ENCODE measurements at places on chromosomes 11 and 22.
A peak's percentile ranks its signal among the peaks of the same experiment; 100 is the strongest.

DNA sequence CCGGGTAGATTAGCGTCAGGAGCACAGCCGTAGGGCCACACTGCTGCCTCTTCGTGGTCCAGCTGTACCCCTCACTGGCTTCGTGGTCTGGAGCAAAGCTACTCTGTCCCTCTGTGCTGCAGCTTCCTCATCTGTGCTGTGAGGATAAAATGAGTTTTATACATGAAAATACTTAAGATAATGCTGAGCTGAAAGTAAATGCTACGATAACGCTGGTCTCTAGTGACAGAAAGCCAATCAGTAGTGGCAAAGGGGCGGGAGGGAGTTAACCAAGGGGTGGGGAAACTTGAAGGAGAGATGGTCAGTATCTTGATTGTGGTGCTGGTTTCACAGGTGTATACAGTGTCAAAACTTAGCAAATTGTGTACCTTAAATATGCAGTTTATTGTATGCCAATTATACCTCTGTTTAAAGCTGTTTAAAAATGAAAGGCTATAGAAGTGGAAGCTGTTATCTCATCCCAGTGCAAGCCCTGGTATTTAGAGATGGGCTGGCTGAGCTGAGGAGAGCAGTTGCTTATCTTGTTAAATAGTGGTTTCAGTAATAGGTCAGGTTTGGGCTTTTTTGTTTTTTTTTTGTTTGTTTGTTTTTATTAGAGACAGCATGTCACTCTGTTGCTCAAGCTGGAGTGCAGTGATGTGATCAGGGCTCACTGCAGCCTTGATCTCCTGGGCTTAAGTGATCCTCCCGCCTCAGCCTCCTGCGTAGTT is 36.7 kb downstream of the ACO2 start:
- no peak overlapping the region for H3K27ac ChIP-seq
- no peaks in the 10 kb centered on the region for H3K4me1 ChIP-seq
- no peaks in the 10 kb centered on the region for H3K27me3 ChIP-seq
- 0 out of 2 replicates have a peak, but pooled peaks cover 8% of the 10 kb centered on the region for H3K36me3 ChIP-seq
- H3K4me3 ChIP-seq, result no peak overlapping the region
- no peak for DNase-seq

GRCh38 chr11:114438303-114438702 is 964 bp upstream of the REXO2 start:
- no peaks in the 10 kb centered on the region for H3K27me3 ChIP-seq
- H3K4me3 ChIP-seq, result peak overlapping the region; percentile 80
- peaks cover 33% of the 10 kb centered on the region for H3K4me1 ChIP-seq
- peaks cover 15% of the 10 kb centered on the region for H3K36me3 ChIP-seq
- peak; percentile 92 for DNase-seq
- peak overlapping the region; percentile 83 for H3K27ac ChIP-seq

DNA sequence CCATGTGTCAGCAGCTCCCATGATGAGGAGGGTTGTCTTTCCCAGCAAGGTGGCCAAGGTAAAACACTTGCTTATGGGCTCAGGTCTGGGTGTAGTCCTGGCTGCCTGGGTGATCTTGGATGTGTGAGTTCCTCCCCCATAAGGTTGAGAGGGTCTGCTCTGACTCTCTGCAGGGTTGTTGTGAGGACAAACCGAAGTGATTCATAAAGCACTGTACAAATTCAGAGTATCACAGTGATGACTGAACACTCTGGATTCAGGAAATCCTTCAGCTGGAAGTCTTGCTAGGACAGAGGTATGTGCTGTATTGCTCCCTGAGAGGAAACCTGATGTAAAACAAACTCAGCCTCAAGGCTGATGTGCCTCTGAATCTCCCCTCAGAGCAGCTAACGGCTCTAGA is 220.9 kb upstream of the PITPNB start:
- no peaks in the 10 kb centered on the region for H3K36me3 ChIP-seq
- H3K4me3 ChIP-seq, result no peak overlapping the region
- H3K27me3 ChIP-seq, result no peaks in the 10 kb centered on the region
- H3K4me1 ChIP-seq, result 0 out of 2 replicates have a peak, but pooled peaks cover 4% of the 10 kb centered on the region

DNA sequence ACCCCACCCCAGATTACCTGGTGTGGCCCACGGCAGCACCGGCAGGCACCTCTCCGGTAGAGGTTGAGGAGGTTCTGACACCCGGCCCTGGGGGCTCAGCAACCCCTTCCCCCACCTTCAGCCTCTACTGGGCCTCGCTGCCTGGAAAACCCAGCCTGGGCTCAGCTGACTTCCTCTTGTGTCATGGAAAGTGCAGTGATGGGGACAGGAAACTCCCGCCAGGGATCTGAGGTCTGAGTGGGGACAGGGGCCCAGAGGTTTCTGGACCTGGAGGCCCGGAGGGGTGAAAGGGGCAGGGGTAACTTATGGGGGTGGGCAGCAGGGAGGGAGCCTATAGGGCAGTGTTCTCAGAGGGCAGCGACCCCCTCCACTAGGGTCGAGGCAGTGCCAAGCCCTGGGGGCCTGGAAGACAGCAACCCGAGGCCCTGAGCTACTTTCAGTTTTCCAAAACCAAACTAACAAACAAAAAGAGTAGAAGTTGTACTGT is 10.0 kb upstream of the CD5 start:
- no peaks in the 10 kb centered on the region for H3K36me3 ChIP-seq
- DNase-seq, result no peak
- H3K4me3 ChIP-seq, result no peak overlapping the region
- no peaks in the 10 kb centered on the region for H3K27me3 ChIP-seq
- H3K27ac ChIP-seq, result no peak overlapping the region

- H3K4me1 ChIP-seq, result peaks cover 74% of the 10 kb centered on the region
- no peaks in the 10 kb centered on the region for H3K27me3 ChIP-seq
- H3K36me3 ChIP-seq, result no peaks in the 10 kb centered on the region
- H3K4me3 ChIP-seq, result no peak overlapping the region
Measured at GRCh38 chr11:69439127-69439526, 42.3 kb upstream of the LINC01488 start.

- no peaks in the 10 kb centered on the region for H3K27me3 ChIP-seq
- no peaks in the 10 kb centered on the region for H3K4me1 ChIP-seq
- H3K36me3 ChIP-seq, result no peaks in the 10 kb centered on the region
- H3K27ac ChIP-seq, result no peak overlapping the region
- no peak for DNase-seq
- H3K4me3 ChIP-seq, result no peak overlapping the region
Measured at GRCh38 chr11:91308069-91308468, 916.5 kb upstream of the FAT3 start.

DNA sequence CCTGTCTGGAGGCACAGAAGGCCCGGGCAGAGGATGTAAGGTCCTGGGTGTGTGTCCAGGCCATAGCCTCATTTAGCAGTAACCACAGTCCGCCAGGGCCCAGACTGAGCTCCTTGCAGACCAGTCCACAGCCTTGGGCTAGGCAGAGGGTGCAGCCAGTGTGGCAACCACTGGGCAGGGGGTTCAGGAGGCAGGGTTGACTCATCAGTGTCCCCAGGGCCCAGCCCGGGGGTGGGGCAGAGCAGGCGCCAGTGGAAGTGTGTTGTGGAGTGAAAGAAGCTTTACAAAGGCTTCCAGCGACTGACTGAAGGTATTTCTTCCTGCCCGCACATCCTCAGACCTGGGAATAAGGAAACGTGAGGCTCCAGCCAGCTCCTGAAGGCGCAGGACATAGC is 27.7 kb upstream of the WNT11 start:
- no peaks in the 10 kb centered on the region for H3K36me3 ChIP-seq
- DNase-seq, result peak; percentile 63
- H3K27ac ChIP-seq, result peak overlapping the region; percentile 48
- no peaks in the 10 kb centered on the region for H3K27me3 ChIP-seq
- H3K4me3 ChIP-seq, result peak overlapping the region; percentile 66
- H3K4me1 ChIP-seq, result peaks cover 14% of the 10 kb centered on the region

DNA sequence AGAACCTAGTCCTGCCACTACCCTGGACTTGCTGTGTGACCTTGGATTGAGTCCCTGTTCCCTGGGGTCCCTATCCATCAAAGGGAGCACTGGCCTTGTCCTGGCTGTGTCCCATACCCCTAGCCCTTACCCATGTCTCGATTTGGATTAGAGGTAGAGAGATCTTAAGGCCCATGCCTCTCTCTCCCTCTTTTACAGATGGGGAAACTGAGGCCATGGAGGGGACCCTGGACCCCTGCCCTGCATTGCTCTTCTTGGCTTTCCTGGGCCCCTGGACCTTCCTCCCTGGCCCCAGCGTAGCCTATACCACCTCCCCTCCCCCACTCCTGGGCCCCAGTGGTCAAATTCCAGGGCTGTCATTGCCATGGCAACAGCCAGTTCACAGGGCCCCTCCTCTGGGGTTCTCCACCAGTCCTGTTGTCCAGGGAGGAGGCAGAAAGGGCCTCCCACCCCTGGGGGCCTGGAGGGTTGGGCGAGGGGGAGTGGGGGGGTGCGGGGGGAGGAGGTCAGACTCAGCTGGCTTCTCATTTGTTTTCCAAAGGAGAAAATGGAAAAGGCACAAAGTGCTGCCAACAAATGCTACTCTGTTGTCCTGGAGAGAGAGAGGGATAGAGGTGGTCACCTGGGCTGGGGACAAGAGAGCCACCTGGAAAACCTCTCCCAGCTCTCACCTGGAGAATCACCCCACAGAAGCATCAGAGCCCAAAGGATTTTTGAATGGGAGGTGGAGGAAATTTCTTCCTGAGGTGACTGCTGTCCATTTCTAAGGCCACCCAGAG is 23.3 kb downstream of the ARHGEF17 start:
- H3K4me3 ChIP-seq, result no peak overlapping the region
- peaks cover 32% of the 10 kb centered on the region for H3K4me1 ChIP-seq
- no peak for DNase-seq

GRCh38 chr11:128663824-128664223 is 30.0 kb upstream of the FLI1 start:
- no peaks in the 10 kb centered on the region for H3K36me3 ChIP-seq
- no peak overlapping the region for H3K27ac ChIP-seq
- H3K4me3 ChIP-seq, result no peak overlapping the region
- DNase-seq, result no peak
- 0 out of 2 replicates have a peak, but pooled peaks cover 7% of the 10 kb centered on the region for H3K27me3 ChIP-seq

DNA sequence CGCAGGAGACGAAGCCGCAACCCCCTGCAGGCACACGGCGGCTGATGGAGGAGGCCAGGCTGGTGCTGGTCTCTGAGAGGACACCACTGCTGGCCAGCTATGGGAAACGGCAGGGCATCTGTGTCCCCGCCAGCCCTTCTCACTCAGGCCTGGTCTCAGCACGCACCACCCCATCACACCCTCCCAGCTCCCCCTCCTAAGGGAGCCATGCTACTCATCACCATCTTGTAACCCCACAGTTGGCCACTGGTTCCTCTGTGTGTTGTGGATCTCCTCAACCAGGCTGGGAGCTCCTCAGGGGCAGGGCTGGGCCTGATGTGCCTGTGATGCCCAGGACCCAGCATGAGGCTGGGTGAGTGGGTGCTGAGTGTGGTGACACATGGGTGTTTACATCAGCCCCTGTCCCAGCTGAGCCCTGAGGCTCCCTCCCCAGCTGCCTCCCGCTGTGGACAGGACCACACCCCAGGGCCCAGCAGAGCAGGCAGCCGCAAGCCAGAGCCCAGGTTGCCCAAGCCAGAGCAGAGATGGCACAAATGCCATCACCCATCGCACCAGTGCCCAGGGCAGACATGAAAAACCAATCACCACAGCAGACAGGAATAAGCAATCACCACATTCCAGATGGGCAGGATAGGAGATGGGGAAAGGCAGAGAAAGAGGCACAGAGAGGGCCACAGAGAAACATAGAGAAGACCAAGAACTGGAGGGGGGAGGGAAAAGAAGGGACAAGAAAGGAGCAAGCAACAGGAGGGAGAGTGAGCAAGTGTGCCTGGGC is 8.2 kb downstream of the ARVCF start:
- H3K36me3 ChIP-seq, result no peaks in the 10 kb centered on the region
- no peak overlapping the region for H3K4me3 ChIP-seq
- DNase-seq, result no peak
- no peaks in the 10 kb centered on the region for H3K4me1 ChIP-seq

GRCh38 chr11:70820712-70821111 is 422.4 kb downstream of the CTTN start:
- H3K36me3 ChIP-seq, result no peaks in the 10 kb centered on the region
- no peak overlapping the region for H3K4me3 ChIP-seq
- H3K4me1 ChIP-seq, result no peaks in the 10 kb centered on the region

Data from PC-9 (cell line).